ENCODE measurements at places on chromosomes 11 and 22.
A peak's percentile ranks its signal among the peaks of the same experiment; 100 is the strongest.

- DNase-seq, result no peak
Observed at GRCh38 chr11:15618583-15619032, 503.9 kb downstream of the INSC start.

GRCh38 chr11:43434893-43435292 lies 76.2 kb downstream of the TTC17 start:
- no peak for DNase-seq

GRCh38 chr11:106471276-106471675 lies 393.8 kb downstream of the AASDHPPT start:
- no peak for DNase-seq

GRCh38 chr22:21672107-21672629 lies 6.4 kb downstream of the PPIL2 start:
- no peak for DNase-seq

GRCh38 chr11:71311928-71312510 lies 59.6 kb upstream of the SHANK2 start:
- DNase-seq, result no peak

- DNase-seq, result no peak
Observed at GRCh38 chr11:35265755-35266454, 126.9 kb downstream of the CD44 start.

DNA sequence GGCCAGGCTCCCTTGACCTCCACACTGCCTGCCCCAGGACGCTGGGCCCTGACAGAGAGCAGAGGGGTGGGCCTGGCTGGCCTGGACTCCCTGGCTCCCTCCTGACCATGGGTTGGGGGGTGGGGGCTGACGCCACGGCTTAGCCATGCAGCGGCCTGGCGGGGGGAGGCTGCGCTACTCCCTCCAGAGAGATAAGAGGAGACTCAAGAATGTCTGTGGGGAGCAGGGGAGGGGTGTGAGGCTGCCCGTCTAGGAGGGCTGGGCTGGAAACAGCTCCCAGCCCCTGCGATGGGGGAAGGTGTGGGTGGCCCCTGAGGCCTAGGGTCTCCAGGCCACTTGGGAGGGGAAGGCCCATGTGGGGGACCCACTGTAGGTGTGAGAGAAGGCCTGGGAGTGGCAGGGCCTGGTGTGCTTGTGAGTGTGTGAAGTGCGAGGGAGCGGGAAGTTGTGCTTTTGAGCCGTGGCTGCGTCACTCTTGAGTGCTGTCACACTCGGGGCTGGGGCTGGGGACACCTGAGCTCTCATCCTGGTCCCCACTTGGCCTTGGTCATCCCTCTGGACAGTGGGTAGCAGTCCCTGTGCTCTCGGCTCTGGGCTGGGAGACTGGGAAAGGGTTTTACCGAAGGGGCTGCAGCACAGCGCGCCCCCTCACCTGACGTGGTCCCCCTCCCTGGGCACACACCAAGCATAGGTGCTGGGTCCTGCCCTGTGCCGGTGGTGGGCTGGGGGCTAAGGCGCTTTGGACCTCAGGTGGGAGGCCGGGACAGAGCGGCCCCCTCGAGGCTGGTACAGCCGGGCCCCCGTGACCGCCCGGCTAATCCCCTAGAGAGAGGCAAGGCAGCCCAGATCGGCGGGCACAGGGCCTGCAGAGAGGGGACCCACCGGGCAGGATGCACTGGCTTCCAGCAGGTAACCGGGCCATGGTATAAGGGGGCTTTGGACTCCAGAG lies 2.4 kb downstream of the MYRF start:
- DNase-seq, result no peak

- DNase-seq, result no peak
Observed at GRCh38 chr22:50695421-50696250, 23.0 kb downstream of the SHANK3 start.

DNA sequence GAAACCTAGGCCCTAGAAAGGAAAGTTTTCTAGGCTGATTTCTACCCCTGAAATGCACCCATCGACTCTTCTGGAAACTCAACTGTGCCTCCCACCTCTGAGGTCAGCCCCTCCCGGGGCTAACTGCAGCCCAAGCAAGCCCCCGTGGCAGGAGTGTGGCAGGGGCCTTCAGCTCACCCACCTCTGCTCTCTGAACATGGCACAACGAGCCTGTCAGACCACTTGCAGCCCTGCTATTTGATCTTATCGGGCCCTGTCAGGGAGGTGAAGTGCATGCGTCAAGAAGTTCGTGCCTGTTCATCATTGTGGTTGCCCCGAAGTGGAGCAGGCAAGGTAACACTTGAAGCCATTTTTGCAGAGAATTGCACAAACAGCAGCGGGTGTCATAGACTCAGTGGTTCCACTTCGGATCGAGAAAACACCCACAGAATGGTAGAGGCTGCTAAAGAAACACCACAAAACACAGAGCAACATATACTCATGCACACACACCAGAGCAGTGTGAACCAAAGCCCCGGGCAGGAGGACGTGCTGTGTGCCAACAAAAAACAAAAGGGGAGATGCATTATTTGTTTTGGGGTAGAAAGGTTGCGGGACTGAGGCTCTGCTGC lies 262.7 kb downstream of the ETS1 start:
- peak; percentile 77 for DNase-seq

GRCh38 chr11:66595245-66595904 lies 2.4 kb downstream of the CCS start:
- no peak for DNase-seq

GRCh38 chr22:22417495-22418162 lies 90.9 kb downstream of the ZNF280B start:
- DNase-seq, result no peak

- DNase-seq, result no peak
Observed at GRCh38 chr22:47032091-47032943, 269.9 kb downstream of the TBC1D22A start.

- DNase-seq, result no peak
Observed at GRCh38 chr11:11081288-11081687, 223.4 kb upstream of the ZBED5 start.

DNA sequence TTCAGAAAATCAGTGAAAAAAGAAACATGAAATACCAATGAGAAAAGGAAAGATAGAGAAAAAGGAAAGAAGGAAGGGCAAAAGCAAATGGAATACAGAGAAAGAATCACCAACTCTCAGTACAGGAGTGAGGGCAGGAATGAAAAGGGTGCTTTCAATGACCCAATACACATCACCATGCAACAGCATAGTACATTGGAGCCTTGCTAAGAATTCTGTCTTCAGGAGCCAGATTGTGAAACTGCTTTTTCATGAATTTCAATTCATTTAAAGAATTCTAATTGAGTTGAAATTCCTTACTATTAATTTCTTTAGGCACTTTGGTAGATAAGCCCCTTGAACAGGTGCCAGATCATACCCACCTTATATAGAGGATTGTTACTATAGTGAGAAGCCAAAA lies 34.9 kb downstream of the BLID start:
- no peak for DNase-seq

- DNase-seq, result no peak
Observed at GRCh38 chr22:39724390-39724789, 153.8 kb downstream of the CACNA1I start.

- no peak for DNase-seq
Observed at GRCh38 chr11:111153194-111153593, 92.3 kb upstream of the POU2AF2 start.

DNA sequence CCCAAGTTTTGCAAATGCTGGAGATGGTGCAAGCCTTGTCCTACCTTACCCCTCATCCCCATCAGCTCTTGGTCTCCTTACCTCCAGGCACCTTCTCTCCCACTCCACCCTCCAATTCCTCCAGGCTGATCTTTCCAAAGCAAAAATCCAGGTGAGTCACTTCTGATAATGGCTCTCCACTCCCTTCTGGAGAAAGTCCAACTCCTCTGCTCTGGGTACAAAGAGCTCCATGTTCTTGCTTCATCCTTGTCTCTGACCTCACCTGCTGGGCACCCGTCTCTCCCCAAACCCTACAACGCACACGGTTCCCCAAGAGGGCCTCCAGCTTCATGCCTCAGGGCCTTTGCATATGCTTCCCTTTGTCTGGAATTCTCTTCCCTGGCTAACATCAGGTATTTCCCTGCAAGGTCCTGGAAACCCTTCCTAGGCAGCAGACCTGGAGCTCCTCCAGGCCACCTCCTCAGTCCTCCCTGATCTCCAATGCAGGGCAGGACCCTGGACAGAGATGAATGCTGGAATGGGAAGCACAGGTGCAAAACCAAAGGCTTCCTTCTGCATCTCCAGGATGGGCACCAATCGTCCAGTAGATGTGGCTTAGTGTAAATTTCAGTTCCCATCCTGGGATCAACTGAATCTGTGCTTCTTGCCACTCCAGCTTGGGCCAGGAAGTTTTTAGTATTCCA lies 22.7 kb downstream of the IFT27 start:
- no peak for DNase-seq

GRCh38 chr11:38680746-38681145 lies 2082.7 kb upstream of the RAG2 start:
- no peak for DNase-seq

DNA sequence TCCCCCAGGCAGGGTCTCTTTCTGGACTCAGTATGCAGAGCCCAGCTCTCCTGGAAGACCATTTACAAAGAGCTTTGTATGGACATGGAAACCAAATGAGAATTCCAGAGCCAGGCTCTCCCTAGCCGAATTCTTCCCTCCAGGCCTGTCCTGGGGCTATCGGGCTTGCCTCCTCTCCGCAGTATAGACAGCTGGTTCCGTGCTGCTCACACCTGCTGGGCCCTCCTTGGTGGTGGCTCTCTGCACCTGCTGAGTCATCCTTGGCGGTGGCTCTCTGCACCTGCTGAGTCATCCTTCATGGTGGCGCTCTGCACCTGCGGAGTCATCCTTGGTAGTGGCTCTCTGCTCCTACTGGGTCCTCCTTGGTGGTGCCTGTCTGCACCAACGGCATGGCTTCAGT lies 743.5 kb downstream of the BRD1 start:
- no peak for DNase-seq

GRCh38 chr22:44464000-44464399 lies 34.0 kb downstream of the RTL6 start:
- no peak for DNase-seq

- DNase-seq, result no peak
Observed at GRCh38 chr11:16604794-16605388, 133.6 kb upstream of the C11orf58 start.

GRCh38 chr11:131094827-131095226 lies 178.5 kb upstream of the SNX19 start:
- DNase-seq, result no peak

GRCh38 chr22:38124236-38124974 lies 13.9 kb upstream of the BAIAP2L2 start:
- no peak for DNase-seq

DNA sequence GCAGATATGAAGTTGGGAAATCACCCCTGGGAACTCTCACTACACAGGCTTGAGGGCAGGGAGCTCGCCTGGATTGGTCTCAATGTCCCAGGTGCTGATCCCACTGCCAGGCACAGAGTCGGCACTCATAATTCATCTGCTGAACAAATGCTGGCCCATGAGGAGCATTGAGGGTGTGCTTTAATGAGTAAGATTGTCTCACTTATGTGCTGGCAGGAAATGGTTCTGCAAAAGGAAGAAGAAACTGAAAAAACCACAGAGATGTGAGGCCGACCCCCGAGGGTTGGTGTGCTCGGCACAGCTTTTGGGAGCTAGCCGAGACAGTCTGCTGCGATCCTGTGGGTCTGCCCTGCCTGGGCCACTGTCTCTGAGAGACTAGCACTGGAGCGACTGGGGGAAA lies 9.4 kb downstream of the PLAAT2 start:
- DNase-seq, result peak; percentile 55

DNA sequence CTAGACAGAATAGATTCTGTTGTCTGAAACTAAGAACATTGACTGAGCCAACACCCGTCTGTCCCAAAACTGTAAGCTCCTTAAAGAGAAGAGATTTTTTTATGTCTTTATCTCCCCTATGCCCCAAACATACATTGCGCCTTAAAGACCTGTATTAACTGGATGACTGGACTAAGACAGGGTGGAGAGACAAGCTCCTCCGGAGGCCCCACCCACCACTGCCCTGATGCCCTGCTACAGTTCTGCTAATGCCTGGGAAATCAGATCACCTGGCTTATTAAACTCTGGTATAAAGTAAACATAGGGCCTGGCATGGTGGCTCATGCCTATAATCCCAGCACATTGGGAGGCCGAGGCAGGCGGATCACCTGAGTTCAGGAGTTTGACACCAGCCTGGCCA lies 203.7 kb downstream of the TENM4 start:
- DNase-seq, result no peak

DNA sequence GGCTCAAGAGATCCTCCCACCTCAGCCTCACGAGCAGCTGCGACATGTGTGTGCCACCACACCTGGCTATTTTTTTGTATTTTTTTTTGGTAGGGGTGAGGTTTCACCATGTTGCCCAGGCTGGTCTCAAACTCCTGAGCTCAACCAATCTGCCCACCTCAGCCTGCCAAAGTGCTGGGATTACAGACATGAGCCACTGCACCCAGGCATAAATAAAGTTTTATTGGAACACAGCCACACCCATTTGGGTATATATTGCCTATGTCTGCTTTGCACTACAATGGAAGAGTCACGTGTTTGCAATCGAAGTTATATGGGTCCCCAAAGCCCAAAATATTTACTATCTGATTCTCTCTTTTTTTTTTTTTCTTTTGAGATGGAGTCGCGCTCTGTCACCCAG lies 1.8 kb upstream of the MS4A15 start:
- DNase-seq, result no peak

DNA sequence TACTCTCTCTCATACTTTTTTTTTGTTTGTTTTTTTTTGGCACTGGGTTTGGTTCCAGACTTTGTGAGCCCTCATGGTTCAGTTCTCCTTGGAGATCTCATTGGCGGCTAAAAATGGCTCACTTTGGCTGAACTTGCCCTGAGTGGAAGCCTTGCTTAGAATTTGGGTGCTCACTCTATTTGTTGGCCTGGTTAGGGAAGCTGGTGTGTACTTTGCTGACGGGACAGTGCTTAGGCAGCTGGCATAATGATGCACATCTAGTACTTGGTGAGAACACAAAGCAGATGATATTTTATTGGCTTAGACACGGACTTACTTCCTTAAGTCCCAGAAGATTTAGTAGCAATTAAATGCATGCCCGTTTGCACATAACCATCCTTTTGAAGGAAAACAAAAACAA lies 66.5 kb upstream of the GRAMD1B start:
- no peak for DNase-seq

GRCh38 chr11:15342163-15342562 lies 227.4 kb downstream of the INSC start:
- DNase-seq, result no peak

- no peak for DNase-seq
Observed at GRCh38 chr11:33997584-33998251, 53.8 kb upstream of the CAPRIN1 start.

DNA sequence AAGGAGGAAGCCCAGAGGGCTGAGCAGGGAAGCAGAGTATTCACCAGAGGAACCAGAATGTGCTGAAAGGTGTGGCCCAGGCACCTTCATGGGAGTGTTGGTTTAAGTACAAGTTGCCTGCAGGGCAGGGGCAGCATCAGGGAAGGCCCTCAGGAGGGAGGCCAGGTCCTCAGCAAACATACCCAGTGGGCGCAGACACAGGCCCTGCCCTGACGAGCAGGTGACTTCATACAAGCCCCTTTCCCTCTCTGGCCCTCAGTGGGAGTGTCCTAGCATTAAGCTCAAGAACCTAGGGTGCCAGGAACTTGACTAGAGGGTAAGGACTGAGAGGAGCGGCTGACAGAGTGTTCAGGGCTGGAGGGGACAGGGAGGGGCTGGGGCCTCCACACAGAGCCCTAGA lies 7.5 kb upstream of the CASTOR1 start:
- DNase-seq, result no peak

- DNase-seq, result no peak
Observed at GRCh38 chr11:43212279-43212678, 99.5 kb upstream of the API5 start.
